Fibroblast of skin of right quadriceps (primary cell): ENCODE measurements at places on chromosomes 3 and 15.
A peak's percentile ranks its signal among the peaks of the same experiment; 100 is the strongest.

DNA sequence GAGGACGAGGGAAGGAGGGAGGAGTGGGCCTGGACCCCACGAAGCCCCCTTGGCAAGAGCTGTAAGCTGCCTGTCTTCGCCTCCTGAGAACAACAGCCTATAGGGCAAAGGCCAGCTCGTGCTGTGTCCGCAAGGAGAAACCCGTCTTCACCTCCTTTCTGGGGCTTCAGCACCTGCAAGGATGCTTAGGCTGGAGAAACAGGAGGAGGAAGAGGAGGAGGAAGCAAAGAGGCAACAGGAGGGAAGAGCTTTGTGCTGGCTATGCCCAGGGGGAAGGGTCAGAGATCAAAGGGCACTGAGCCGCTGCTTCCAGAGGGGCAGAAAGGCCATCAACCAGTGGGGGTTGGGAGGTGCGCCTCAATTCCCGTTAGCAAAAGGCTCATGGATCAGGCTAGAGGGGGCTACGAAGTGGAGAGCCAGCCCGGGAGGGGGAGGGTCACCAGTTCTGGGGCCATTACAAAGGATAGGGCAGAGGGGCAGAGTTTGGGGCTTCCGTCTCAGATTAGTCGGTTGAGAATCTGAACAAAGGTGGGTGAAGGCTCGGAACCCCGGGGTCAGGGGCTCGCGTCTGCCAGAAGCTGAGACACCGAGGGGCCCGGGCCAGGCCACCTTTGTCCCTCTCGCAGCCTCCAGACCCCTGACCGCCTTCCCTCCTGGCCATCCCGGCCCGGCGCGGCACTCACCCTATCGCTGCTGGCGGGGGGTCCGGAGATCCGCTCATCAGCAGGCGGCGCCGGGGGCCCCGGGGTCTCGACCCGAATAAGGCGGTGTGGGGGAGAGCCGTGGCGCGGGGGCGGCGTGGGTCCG lies 792 bp downstream of the SHF start:
- DNase-seq, result no peak

DNA sequence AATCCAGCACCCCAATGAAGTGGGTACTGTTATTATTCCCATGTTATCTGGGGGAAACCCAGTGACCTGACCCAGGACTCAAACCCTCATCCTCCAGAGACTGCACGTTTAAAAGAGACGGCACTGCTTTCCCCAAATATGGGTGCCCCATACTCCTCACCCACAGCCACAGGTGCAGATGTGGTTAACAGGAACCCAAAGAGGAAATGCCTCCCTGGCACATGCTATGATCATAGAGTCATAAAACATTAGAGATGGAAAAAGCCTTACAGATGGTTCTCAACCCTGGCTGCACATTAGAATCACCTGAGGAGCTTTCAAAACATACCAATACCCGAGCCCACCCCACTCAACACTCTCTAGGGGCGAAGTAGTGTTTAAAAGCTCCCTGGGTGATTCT lies 111.5 kb downstream of the SEMA5B start:
- DNase-seq, result no peak

DNA sequence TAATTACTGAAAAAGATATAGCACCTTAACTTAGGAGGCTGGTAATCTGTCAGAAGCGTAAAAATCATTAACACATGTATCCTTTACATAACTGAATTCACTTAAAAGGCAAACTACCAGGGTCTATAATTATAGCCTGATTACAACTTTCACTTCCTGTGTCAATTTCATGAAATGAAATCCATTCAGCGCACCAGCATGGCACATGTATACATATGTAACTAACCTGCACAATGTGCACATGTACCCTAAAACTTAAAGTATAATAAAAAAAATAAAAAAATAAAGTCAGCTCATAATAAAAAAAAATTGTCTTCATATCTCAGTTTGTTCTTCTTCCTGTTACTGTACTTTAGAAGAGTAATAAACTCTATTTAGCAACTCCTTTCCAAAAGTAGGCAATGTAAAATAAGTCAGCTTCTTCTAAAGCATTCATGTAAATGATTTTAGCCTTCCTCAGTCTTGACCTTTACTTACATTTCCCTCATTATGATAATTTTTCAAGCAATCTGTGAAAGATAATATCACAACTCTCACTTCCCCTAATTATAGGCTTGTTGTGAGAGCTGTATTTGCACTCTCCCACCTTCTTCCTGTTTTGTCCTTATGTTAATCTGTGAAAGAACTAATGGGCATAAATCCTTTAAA lies 50.1 kb downstream of the KBTBD8 start:
- no peak for DNase-seq

DNA sequence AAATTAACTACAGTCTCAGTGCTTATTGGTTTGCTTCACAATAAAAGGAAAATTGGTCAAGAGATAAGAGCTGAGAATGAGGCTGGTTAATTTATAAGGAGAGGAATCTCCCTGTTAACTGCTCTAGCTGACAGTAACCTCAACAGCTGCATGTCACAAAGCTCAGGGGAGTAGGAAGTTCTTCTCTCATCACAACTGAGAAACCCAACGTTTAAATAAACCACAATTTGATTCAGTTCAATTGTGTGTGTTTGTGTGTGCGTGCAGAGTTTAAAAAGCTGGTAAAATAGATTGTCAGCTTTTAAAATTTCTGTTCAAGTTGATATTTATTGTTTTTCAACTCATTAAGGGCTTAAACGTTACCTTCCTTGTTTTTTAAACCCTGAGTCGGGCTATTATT lies 3.5 kb upstream of the TGFBR2 start:
- DNase-seq, result no peak

- no peak for DNase-seq
Measured at GRCh38 chr3:177813322-177813721, 616.0 kb upstream of the TBL1XR1 start.

- no peak for DNase-seq
Measured at GRCh38 chr3:37833302-37834186, 28.1 kb upstream of the CTDSPL start.

DNA sequence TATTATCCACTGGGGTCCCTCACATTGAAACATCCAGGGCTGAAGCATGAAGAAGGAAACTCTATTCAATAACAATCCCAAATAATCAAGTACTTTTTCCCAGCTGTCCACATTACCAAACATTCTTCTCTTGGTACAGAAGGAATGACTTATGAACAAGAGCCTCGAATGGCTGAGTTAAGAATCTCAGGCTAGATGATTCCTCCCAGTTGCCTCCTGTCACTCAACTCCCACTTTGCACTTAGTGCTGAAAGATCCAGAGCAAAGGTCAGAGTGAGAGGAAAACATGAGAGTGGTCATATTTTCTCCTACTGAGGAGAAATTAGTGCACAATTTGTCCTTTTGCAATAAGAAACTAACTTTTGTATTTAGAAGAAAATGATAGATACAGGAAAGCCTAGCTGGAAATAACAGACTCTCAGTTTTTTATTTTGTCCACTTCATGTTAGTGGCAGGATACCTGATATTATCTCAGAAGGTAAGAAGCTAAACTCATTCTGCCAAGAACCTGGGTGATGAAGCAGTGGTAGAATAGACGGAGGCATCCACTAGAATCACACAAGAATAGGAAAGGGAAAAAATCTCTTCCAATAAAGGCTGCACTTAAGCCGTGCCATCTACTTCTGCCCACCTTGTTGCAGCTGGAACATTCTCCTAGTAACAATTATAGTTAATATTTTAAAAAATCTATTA lies 46.2 kb downstream of the GADL1 start:
- no peak for DNase-seq

GRCh38 chr15:27535445-27536129 lies 563.5 kb downstream of the OCA2 start:
- DNase-seq, result no peak

DNA sequence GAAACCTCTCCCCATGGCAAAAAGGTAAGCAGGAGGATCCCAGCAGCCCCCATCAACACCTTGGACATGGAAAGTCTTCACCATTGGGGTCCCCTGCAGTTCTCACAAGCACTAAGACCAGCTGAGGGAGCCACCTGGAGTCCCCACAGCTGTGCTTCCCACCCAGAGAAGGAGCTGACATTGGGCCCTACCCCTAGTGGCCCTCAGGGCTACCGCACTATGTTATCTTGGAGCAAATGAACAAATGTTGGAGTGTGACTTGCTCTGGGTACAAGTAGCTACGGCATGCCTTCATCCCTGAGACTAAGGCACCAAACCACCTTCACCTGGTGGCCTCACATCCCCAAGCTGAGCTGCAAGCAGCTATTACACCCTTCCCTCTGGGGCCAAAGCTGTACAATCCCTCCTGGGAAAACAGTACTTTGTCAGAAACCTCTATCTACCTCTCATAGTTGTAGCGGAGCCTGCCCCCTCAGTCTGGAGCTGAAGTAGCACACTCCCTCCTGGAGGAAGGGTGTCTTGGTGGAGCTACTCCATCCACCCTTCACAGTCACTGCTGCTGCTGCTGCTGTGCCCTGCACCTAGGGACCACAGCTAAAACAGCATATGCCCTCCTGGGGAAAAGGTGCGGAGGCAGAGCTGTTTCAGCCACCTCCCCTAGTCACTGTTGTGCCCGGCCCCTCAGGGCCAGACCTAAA lies 42.7 kb downstream of the SERP1 start:
- DNase-seq, result no peak

GRCh38 chr3:186013312-186013711 lies 75.5 kb upstream of the TRA2B start:
- DNase-seq, result no peak

DNA sequence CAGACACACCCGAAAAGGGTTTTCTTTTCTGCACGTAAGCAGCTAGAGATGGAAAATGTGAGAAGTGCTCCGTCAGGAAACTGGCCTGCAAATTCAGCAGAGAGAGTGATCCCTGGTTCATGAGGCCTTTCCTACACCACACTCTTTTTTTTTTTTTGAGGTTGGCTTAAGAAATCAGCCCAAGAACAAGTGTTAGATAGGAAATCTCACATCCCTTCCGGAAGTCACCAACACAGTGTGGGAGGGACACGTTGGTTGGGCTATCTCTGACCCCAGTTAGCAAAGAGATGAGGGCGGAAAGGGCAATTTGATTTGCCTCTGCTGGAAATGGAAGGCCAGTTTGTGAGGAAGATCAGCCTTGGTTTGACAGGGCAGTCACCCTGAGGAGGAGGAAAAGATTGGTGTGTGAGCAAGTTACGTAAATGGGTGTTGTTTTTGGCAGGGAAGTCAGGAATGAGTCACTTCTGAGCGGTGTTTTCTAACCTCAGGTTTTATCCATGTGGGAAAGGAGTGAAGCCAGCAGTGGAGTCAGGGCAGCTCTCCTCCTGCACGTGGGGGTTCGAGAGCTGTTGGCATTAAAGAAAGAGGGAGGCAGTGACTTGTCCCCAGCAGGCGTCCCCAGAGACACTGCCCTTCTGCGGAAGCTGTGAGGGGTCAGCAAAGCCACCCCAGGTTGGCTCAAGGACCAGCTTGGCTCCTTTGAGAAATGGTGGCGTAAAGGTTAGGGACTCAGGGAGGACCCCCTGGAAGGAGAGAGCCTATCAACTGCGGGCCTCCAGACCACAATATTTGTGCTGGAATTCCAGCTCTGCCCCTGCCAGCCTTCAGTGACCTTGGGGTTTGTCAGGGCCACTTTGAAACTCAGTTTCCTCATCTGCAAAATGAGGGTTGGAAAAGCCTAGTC lies 237.6 kb upstream of the BHLHE40 start:
- DNase-seq, result peak; percentile 96

GRCh38 chr3:4409971-4410573 lies 57.0 kb downstream of the SUMF1 start:
- DNase-seq, result no peak

GRCh38 chr3:135930255-135930654 lies 35.3 kb upstream of the PPP2R3A start:
- DNase-seq, result peak; percentile 12

GRCh38 chr3:29608414-29609327 lies 327.8 kb downstream of the RBMS3 start:
- DNase-seq, result no peak

DNA sequence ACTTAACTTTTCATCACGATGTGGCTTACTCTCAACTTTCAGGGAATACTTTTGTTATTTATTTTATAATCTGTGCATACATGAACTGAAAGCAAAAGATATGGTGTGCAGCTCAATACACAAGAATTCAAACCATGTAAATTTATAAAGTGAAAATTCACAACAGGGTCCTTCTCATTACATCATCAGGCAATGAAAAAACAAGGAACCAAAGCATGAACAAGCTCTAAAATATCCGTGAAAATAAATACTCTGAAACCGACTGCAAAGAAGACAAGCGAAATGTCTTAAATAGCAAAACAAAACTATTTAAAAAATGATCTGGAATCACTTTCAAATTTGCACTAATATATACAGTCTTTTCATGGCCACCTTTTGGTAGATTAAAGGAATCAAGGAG lies 28.9 kb downstream of the GNB5 start:
- peak; percentile 8 for DNase-seq

GRCh38 chr3:150104564-150104963 lies 133.9 kb upstream of the PFN2 start:
- no peak for DNase-seq

- no peak for DNase-seq
Measured at GRCh38 chr3:175489406-175489805, 630.3 kb downstream of the NAALADL2 start.

GRCh38 chr15:69723404-69724096 lies 270.9 kb downstream of the RPLP1 start:
- DNase-seq, result no peak

GRCh38 chr15:38201714-38202113 lies 50.9 kb upstream of the SPRED1 start:
- no peak for DNase-seq

GRCh38 chr3:135197246-135197645 lies 402.2 kb downstream of the EPHB1 start:
- DNase-seq, result no peak

- peak; percentile 37 for DNase-seq
Measured at GRCh38 chr15:79957741-79958140, 13.3 kb downstream of the BCL2A1 start.

- peak; percentile 14 for DNase-seq
Measured at GRCh38 chr3:72698154-72698917, 149.9 kb downstream of the SHQ1 start.

GRCh38 chr15:59190291-59190690 lies 16.4 kb upstream of the LDHAL6B start:
- DNase-seq, result no peak

DNA sequence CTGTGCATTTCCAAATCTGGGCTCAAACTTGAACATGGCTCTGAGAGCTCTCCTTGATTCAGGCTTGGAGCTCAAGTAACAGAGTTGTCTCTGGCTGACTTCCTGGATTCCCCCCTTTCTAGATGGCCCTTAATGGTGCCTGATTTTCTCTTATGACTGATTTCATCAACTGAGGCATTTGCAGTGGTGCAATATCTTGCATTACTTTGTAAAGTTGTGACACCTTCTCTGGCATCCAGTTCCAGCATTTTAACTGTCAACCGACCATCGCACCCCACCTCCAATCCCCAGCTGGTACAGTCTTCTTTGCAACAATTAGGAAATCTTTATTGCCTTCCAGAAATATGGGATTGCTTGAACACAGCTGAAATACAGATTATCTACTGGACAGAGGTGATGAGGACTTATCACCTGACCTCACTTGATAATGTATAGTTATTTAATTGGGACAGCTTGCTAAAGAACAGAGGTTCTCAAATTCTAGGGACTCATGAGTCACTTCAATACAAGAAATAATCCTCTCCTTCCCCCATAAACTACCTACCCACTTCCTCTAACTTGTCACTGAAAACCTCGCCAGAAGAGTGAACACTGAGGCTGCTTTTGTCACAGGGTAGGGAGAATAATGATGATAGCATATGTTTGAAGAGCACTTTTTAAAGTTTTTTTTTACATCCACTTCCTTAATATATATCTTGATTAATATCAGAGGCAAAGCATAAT lies 41.8 kb downstream of the FILIP1L start:
- DNase-seq, result peak; percentile 67
